ENCODE measurements at places on chromosomes 5 and 9.

GRCh38 chr5:89095341-89095740 is 212.4 kb upstream of the MEF2C start:
- no peak for DNase-seq

- DNase-seq = no peak
These were observed 228.3 kb downstream of the PDZD2 start for GRCh38 chr5:31867219-31867618.

GRCh38 chr9:27400334-27400880 is 103.5 kb upstream of the EQTN start:
- DNase-seq = no peak

DNA sequence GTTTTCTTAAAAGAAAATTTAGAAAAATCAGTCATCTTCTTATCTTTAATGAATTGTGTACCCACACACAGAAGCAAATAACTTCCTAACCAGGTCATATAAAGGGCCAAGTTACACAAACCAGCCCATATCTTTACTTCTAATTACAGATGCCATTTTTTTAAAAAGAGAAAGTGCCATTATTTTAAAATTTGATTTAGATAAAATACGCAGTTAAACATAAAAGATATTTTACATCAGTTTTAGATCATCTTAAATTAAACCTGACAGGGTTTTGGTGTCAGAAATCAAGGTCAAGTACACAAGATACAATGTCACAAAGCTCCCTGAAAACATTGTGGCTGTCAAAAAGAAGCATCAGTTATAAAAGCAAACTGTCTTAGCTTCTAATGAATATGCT is 129.4 kb downstream of the GNA14 start:
- DNase-seq = no peak

DNA sequence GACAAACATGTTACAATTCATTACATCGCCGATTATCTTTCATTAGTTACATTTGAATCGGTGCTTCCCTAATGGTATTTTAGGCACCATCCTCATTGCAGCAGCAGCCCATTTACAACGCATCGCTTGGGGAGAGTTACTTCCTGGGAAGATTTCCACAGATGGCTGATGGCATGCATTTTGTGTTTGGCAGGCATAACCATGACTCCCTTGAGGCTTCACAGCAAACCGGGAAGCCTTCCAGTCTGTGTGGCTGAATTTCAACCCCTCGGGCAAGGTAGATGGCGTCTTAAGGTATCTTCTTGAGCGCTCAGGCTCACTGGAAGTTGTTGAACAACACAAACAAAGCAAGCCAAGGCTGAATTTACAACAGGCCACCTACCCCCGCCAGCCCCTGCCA is 1.6 kb upstream of the DNAH5 start:
- no peak for DNase-seq

All from omental fat pad (tissue), 4 donors.